ENCODE measurements at places on chromosomes 11 and 22. TPM values are rescaled to one million over a fixed set of nuclear protein-coding genes. Genes with fewer than 3 reads are reported as not detected.

DNA sequence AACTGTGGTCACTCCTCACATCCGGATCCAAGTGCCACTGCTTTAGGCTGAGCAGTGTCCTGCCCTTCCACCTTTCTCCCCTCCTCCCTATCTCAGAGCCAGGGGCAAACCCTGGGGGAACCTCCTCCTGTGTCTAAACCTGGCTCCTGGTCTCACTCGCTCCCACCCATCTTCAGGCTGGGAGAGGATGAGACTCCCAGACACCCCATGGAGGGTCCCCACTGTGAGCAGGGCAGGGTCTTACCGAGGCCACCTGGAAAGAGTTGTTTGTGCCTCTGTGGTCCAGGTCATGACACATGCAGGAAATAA lies 93.6 kb downstream of the PDE2A start:
- no peak for DNase-seq

- DNase-seq = no peak
These were observed 980.6 kb downstream of the NTM start for GRCh38 chr11:132351050-132351449.

DNA sequence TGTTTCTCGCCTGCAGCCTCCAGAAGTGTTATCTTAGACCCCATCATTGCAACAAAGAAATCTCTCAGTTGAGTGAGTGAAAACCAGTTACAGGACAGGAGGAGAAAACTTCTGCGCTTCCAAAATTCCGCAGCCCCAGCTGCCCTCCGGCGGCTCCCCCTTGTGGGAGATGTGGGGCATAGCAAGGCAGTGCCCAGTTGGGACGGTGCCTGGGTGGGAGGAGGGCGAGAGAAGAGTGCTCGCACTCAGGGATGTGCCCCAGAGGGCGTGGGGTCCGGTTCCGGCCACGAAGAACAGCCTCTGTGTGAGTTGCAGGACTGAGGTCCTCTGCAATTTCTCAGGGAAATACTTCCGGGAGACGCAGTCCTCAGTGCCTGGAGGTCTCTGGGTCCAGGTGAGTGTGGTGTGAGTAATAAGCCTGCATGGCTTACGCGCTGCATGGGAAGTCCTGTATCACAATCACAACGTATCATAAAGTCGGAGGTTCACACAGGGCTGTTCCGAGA lies 87.0 kb upstream of the BLID start:
- no peak for DNase-seq

Gene P2RX3
- not detected for total RNA-seq

DNA sequence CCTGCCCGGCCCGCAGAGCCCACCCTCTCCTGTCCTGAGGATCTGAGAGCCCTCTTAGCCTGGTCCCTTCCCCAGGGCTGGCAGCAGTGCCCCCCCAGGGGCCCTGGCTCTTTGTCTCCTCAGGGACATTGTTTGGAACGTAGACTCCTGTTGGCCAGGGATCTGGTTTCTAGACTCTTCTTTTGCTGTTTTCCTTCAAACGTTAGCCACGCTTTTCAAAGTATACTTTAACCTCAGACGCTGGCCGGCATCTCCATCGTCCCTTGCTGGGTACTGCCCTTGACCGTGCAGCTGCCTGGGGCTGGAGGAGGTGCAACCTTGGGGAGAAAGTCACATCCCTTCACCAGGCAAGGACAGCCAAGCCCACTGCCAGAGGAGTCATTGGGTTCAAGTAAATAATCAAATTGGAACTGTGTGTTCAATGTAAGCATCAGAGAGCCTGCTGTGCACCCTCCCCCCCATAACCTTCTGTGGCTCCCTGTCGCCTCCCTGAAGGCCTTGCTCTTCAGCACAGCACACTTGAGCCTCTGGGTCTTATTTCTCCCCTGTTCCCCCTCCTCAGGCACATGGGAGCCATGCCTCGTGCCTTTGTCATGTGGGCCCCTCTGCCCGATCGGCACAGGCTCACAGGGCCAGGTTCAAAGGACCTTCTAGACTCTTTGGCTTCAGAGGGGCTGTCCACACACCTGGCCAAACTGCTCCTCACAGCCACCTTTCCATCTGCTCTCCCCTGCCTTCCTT lies 21.8 kb upstream of the WNT7B start:
- no peak for DNase-seq

- no peak for DNase-seq
These were observed 262.7 kb downstream of the ETS1 start for GRCh38 chr11:128324531-128325141.

DNA sequence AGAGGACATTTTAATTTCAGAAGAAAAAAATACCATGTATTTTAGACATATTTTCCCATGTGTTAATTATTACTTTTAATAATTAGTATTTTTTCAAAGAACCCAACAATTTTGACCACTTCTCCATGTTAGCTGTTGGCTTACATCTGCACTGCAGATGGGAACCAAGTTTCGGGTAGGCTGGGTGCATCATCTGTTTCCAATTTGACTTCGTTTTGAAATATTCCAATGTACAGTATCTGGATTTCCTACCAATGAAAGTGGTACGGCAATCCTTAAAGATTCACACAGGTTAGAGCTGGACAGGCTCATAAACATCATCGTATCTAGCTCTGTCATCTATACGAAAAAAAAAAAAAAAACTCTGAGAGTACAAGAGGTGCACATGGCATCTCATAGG lies 670.2 kb downstream of the OPCML start:
- no peak for DNase-seq

- no peak for DNase-seq
These were observed 1.8 kb downstream of the BET1L start for GRCh38 chr11:205221-206001.

DNA sequence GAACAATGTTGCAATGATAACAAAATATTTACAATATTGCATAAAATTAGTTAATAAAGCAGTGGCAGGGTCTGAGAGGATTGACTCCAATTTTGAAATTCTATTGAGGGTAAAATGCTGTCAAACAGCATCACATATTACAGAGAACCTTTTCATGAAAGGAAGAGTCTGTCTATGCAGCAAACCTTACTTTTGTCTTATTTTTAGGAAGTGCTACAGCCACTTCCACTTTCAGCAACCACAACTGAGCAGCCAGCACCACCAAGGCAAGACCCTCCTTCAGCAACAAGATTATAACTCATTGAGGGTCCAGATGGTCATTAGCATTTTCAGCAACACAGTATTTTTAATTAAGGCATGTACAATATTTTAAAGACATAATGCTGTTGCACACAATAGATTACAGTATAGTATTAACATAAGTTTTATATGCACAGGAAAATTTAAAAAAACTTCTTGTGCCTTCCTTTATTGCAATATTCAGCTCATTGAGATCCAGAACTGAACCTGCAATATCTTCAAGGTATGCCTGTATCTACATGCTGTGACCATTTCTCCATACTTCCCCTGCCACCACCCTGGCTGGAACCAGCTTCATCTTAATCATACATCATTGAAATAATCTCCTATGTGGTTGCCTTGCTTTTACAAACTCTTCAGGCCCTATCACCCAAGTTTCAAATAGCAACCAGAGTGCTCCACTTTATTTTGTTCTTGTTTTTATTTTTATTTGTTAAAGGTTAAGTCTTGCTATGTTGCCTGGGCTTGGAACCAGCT lies 711.2 kb downstream of the KCNA4 start:
- no peak for DNase-seq

Measured in PC-9 (cell line).